Activated CD4-positive, alpha-beta T cell treated with anti-CD3 and anti-CD28 coated beads, Interleukin-2, amount 50 U/mL, for 16 hours (primary cell): ENCODE measurements at places on chromosomes 6 and 20.

DNA sequence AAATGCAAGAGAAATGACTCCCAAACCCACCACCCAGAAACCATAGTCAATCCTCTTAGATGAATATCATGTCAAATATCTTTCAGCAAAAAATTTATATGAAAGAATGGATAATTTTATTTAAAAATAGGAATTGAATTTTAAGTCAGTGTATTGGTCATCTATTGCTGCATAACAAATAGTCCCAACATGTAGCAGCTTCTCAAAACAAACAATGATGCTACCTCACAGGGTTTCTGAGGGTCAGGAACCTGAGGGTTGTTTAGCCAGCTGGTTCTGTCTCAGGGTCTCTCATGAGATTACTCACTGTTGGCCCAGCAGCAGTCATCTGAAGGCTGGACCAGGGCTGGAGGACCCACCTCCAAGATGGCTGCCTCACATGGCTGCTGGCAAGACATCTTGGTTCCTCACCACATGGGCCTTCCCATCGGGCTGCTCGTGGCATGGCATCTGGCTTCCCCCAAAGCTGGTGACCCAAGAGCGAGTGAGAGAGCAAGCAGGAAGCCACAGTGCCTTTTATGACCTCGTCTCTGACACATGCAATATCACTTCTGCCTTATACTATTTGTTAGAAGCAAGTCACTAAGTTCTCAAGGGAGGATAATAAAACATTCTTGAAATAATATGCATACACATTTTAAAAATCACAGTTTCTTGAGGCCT, 36.3 kb downstream of the BANF2 start:
- no peak for DNase-seq

- no peak for DNase-seq
Measured at GRCh38 chr6:27897580-27898206, 14.5 kb downstream of the OR2B2 start.

GRCh38 chr6:52575502-52575892, 1.4 kb downstream of the TRAM2 start:
- no peak for DNase-seq

DNA sequence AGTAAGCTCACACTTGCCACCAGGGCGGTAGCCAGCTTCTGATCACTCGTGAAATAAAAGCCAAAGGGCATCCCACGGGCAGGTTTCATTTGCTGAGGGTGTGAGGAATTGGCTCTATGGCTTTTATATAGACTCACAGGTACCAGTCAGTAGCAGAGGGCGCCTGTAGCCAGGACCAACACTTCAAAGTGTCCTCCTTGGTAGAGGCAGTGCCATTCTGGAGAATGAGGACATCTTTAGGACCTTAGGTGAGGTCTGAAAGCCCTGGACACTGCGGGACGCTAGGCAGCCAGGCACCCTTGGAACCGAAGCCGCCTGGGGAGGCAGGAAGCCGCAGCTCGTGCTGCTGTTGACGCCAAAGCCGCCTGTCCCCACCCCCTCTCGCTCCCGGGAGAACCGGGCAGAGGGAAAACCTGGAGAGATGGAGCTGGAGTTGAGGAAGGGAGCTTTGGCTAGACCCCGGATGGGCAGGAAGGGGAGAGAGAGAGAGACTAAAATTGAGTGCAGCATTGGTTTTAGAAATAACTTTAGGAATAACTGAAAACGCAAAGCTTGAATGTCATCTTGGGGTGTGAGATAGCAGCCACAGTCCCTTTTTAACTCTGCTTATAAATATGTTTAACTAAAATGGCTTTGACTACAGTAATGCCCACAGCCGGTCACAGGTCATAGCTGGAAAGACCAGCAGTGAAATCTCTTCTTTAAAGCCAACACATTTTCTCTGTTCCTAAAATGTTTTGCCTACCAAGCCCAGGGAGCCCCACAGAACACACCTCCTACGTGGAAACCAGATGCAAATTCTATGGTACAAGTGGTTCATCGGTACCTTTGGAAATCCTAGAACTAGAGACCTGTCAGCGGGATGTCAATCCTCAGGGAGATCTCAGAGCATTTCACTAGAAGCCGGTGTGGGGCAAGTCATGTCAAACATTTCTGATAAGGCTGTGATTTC, 128.5 kb upstream of the CDYL start:
- peak; percentile 20 for DNase-seq

- DNase-seq: no peak
Measured at GRCh38 chr6:162951164-162951743, 223.5 kb downstream of the PACRG start.

DNA sequence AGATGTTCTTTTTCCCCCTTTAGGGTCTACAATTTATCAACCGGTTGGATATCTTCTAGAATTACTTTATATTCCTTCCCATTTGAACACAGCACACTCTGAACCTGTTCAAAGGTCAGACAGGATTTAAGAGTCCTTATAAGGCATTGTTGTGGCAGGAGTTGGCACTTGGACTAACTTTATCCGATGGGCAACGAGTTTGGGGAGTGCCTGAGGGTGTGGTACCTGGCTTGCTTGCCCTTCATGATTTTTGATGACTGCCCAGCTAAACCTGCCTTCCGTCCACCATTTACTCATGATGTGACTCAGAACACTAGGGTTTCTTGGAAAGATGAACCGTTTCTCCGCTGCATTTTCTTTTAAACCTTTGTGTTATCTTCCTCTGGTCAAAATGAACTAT, 285.2 kb downstream of the FOXC1 start:
- no peak for DNase-seq

DNA sequence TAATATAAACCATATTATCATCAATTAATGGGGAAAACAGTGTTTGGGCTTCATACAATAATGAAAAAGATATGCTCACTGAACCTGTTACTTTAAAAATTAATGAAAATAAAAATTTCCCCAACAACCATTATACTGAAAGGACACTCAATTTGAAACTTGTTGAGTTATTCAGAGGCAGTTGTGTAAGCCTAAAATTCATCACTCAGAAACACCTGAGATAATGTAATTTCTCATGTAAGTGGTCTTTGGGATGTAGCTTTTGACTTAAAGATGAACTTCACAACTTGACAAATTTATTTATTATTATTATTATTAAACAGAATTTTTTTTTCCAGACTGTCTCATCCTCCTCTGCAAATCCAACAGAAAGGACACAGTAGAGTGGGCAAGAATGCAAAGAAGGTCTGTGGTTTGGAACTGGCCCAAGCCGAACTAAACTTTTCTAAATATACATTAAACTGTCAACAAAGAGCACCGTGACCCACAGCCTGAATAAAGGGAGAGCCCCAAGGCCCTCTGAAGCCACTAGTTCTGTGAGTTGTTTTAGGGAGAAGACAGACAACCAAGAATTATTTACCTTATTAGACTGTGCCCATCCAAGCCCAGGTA, 32.2 kb upstream of the HEY2 start:
- DNase-seq: no peak
